A549 treated with AZD2906 at 1 μM for 4 hours (cell line): ENCODE measurements at places on chromosomes 6 and 20. TPM values are rescaled to one million over a fixed set of nuclear protein-coding genes. Genes with fewer than 3 reads are reported as not detected.

TRIM15 gene
- total RNA-seq = 0.03 to 0.24 TPM in 2 of 5 replicates, not detected in the others

CD109 gene
- total RNA-seq = 45.5 to 70.4 TPM (median 63.8 TPM) in 5 replicates

OR2J3 gene
- total RNA-seq = not detected in 5 replicates

EFCAB8 gene
- 0.01 TPM in 1 of 5 replicates, not detected in the others for total RNA-seq

PCSK2 gene
- total RNA-seq = not detected in 5 replicates

TUBB2B gene
- 14.7 to 16.0 TPM (median 15.4 TPM) in 5 replicates for total RNA-seq

OLIG3 gene
- not detected in 5 replicates for total RNA-seq

OTOR gene
- total RNA-seq = not detected in 5 replicates
